ENCODE measurements at places on chromosomes 1 and 21.

DNA sequence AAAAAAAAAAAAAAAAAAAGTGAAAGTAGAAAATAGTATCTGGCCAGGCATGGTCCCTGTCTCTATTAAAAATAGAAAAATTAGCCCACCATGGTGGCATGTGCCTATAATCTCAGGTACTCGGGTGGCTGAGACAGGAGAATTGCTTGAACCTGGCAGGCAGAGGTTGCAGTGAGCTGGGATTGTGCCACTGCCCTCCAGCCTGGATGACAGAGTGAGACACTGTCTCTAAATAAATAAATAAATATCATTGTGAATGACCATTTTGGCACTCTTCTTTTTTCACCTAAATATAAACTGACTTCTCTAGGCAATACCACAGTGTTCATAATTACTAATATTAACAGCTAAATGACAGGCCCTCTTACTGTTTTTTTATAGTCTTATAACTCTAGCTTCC, 14.5 kb downstream of the ELOA start:
- DNase-seq: no peak

- no peak for DNase-seq
Measured at GRCh38 chr1:206693592-206693991, 8.9 kb downstream of the MAPKAPK2 start.

GRCh38 chr21:43211072-43211759, 42.4 kb downstream of the CRYAA start:
- no peak for DNase-seq

DNA sequence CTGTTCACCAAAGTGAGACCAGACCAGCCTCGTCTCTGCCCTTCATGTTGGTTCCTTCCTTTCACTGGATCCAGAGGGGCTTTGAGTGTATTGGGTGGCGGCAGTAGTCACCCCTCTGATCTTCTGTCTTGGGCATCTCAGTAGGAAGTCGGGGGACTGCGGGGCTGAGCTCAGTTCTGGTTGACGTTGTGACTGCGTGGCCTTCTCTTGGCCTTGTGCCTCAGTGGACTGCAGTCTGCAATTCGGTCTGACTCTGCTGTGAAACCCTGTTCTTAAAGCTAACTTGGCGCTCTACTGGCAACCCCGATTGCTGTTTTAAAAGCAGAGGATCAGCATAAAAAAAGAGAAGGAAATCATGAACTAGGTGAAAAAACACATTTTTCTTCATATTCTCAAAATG, 56.7 kb downstream of the SLC37A1 start:
- no peak for DNase-seq

DNA sequence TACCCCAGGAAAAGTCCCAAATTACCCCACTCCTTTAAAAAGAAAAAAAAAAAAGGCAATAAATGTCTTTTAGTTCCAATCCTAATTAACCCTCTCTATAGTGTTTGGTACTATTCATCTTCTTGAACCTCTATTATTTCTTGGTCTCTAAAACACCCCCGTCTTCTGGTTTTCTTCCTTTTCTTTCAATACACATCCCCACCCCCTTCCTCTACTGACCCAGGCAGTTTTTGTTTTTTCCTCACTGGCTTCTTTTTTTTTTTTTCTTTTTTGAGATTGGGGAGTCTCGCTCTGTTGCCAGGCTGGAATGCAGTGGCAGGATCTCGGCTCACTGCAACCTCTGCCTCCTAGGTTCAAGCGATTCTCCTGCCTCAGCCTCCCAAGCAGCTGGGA, 26.1 kb downstream of the EGLN1 start:
- no peak for DNase-seq

DNA sequence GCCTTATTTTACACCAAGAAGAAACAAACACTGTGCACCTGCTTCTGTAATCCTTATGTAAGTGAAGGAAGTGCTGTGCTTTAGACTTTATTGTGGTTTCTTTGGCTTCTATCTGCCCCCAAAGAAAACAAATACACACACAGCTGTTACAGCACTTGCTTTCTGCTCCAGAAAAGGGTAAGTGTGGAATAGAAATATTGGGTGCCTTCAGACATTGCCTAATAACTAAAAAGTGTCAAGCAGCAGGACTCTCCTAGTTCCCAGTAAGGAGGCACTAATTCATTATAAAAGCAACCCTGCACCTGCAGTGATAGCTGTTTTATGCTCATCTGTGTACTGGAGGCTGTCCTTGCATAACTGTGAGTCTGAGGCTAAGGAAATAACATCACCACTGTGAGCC, 23.4 kb upstream of the PRRX1 start:
- no peak for DNase-seq

GRCh38 chr1:218347723-218348627, 2.8 kb downstream of the TGFB2 start:
- DNase-seq: no peak

DNA sequence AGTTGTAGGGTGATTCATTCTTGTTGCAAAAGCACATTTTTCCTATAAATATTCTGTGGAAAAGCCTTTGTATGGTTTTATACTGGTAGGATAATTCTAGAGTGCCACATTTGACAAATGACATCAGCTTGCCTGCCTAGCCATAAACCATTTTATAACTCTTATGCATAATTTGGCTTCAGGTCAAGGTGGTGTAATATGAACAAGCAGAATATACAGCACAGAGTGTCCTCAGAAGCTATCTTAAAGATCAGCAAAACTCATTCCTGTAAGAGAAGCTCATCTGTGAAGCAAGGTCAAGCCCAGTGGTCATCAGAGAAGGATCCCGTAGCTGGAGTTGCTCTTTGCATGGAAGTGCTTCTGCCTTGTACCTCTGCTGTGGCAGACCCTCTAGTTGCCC, 24.0 kb upstream of the C1orf21 start:
- DNase-seq: no peak

- no peak for DNase-seq
Measured at GRCh38 chr1:25727088-25727487, 72.9 kb upstream of the SELENON start.

DNA sequence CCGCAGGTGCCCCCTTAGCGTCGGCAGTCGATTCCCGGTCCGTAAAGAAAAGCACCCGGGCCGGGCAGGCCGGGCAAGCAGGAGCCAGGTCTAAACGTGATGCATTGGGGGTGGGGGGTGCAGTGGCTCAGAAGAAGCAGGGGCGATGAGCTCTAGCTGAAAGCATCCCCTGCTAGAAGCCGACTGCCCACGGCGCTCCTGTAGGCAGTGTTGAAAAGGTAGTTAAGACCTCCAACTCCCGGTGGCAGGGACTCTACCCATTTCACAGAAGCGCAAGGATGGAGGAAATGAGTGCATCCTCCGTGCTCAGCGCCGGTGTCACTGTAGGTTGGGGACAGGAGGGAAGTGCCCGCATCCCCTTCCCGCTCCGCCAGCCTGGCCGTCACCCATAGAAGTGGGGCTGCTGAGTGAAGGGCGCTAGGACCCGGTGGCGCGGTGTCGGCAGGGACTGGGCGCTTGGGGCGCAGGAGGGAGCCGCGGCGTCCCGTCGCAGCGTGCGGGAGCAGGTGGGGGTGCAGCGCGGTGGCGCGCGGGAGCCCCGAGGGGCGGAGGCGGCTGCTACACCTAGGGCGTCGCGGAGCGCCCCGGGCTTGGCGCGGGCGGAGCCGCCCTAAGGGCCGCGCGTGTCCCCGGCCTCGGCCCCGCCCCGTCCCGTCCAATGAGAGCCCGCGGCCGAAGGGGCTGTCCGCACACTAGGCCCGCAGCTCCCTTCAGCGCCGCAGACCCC, at the start of gene WNT2B:
WNT2B (plus strand) TSS at position 688 of the 727 bp plus-strand sequence. CDS start 298 bp downstream, outside the sequence.
- peak; percentile 36 for DNase-seq

DNA sequence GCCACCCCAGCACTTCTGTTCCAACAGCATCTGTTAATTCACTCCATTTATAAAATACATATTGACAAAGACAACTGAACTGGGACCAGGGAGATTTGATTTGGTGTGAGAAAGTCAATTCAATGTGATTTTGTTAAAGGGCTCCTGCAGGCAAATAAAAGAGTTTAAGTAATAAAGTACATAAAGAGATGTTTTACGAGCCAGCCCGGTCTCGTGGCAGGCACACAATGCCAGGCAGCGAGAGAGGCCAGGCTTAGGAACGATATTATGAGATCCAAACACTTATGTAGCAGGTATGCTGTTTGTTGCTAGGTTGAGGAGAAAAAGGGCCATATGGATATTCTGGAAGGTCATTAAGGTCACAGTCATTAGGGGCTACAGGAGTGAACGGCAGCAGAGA, 227.1 kb downstream of the KCTD3 start:
- no peak for DNase-seq

DNA sequence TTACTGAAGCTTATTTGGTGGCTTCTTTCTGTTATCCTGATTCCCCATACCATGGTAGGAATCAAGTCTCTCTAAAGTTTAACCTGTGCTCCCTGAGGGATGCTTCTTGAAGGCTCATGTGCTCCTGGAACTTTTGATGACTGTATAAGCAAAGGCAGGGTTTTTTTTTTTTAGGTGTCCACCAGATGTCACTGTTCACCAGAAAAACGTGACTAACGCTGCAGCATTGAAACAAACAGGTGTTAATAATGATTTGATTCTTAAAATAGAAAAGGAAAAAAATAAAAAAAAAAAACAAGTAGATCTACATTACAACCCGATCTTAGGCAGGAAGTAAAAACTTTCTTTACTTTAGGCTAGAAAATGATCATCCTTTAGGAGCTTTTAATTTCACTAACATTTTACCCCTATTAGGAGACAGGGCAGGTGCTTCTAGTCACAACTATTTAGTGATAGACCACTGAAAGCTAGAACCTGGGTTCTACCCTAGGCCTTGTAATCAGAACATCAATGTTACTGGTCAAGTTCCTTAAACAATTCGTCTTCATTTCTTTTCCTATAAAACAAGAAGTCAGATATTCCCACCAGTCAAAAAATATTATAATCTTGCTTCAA, 223.0 kb downstream of the PLA2G4A start:
- no peak for DNase-seq

DNA sequence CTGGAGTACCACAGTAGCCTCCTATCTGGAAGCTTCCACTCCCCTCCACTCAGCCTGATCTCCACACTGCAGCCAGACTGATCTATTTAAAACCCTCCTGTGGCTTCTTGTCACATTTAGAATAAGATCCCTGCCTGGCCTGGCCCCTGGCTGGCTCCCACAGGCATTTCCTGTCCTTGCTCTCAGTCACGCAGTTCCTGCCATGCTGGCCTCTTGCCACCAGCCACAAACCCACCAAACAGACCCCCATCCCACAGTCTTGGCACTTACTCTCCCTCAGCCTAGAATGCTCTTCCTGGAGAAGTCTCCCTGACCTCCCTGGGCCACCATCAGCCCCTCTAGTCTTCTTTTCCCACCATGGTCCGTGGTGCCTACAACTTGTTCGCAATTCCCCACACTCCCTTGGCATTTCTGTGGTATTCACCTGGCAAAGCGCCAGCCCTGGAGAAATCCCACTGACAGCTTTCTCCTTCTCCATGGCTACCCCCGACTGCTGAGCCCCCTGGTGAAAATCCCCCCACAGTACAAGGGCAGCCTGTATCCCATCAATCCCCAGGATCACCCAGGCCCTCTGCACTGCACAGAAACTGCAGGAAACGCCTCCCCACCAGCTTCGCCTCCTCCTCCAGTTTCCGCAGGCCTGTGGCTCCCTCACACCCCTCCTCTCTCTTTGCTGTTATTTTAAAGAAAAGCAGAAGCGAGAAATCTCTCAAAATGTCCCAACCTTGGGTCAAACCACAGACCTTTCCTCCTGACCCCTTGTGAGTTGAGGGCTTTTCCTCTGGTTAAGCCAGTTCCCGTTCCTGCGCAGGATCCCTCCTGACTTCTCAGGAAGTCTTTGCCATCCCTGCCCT, 94.5 kb downstream of the SYT2 start:
- DNase-seq: no peak

DNA sequence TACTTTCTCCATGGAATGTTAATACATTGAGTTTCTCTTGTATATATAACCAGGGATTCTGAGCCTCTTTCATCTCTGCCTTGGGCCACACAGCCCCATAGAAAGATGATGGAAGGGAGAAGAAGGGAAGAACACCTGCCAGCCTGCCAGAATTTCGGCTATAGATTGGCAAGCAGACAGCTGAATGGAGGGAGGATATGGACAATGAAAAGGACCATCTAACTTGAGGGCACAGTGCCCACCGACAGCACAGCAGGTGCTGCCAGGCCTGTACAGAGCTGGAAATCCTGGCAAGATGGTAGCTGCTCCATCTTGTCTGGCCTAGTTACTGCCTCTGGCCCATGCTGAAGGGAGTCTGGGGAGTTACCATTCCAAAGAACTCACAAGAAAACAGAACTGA, 244.3 kb downstream of the FGGY start:
- DNase-seq: no peak

GRCh38 chr1:19210772-19211549, 895 bp upstream of the UBR4 start:
- DNase-seq: no peak

DNA sequence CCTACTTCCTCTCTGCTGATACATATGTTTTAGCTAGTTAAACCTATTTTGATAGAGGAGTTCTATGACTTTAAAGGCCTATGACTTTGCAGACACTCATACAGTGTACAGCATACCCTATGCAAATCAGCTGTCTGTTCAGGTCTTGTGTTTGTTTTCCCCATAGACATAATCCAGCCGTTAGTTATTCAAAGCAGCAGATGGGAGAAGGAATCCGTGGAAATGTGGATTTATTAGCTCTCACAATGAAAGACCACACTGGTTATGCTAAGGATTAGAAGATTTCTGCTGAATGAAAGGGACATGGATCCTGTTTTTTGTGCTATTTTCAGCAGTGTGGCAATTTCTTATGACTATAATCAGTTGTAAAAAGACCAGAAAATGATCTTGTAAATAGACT, 59.8 kb downstream of the MAST2 start:
- DNase-seq: no peak

DNA sequence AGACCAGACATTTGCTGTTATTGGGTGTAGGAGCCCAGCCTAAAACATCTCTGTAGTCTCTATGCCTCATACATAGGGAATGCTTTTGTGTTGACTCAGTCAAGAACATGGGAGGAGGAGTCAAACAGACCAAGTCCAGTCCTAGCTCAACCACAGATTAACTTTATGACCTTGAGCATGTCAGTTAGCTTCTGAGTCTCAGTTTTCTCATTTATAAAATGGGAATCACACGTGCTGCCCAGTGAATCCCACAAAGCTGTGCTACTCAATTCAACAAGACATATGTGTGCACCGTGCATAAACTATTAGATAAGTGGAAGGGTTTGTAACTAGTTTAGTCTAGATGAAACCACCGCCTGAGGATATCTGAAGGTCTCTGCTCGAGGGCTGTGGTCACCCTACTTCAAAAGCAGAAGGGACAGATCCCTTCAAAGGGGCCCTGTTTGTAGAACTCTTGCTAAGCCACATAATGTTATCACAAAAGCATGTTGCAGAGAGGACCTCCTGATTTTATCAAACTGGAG, 109.5 kb upstream of the NFIA start:
- DNase-seq: no peak

GRCh38 chr1:156881101-156881500, 12.4 kb upstream of the PEAR1 start:
- DNase-seq: no peak

- DNase-seq: no peak
Measured at GRCh38 chr1:109543988-109544735, 4.3 kb upstream of the GNAI3 start.

GRCh38 chr1:76317299-76317900, 242.9 kb downstream of the ST6GALNAC3 start:
- DNase-seq: no peak

GRCh38 chr1:151545542-151545941, 5.4 kb downstream of the TUFT1 start:
- no peak for DNase-seq

- DNase-seq: no peak
Measured at GRCh38 chr1:26782521-26783212, 5.1 kb upstream of the PIGV start.
